ENCODE measurements at places on chromosomes 5 and 9.

DNA sequence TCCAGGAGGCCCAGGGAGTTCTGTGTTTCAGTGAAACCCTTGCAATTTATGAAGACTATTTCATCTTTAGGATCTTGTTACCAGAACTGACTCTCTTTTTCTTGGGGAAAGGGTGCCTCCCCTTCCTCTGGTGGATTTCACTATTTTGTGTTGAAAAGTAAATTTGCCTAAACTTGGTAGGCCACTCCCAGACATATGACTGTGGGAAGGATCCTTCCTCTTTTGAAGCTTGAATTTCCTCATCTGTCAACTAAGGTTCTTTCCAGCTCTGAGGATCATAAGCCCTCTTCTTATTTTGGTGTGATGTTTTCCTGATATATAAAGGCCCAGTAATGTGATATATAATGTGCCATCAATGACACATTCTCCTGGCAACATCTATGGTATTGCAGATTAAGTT lies 59.1 kb upstream of the ZFAND5 start:
- no peak for DNase-seq

- no peak for DNase-seq
Measured at GRCh38 chr9:84393266-84393950, 52.9 kb upstream of the SLC28A3 start.

GRCh38 chr5:159262472-159262858 lies 625 bp upstream of the UBLCP1 start:
- no peak for DNase-seq

DNA sequence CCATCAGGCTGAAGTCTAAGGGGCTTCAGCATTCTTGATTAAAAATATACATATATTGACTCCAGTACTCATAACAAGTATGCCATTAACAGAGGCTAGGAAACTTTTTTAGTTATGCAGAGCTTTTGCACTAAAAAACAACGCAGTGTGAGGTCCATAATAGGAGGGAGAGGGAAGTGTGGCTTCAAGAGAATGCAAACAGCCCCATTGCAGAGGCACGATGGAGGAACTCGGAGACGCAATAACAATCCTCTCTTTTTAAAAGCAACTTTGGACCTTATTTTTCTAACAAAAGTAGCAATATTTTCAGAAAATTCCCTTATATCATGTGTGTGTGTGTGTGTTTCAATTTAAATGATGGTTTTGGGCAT lies 150.0 kb upstream of the PTCH1 start:
- no peak for DNase-seq

DNA sequence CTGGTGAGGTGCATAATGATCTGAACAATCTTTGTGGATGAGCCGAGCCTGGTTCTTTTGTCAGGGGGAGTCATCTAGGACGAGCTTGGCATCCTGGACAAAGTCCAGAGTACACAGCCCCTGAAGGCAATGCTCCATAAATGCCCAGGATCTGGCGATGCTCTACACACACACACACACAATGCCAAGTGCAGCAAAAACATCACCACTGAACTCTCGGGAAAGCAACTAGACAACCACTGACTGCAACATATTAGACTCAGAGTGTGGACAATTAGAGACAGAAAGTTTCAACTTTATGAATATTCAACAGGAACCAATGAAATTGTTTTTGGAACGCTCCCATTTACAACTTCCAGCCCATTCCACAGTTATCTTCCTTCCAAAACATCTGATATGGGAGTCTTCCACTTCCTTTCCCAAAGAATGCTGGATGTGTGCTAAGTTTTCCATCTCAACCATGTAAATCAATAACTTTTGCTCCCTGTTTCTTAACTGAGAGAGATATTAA lies 227.6 kb upstream of the ANKRD55 start:
- no peak for DNase-seq

- no peak for DNase-seq
Measured at GRCh38 chr5:59843511-59844213, 49.9 kb downstream of the PDE4D start.

DNA sequence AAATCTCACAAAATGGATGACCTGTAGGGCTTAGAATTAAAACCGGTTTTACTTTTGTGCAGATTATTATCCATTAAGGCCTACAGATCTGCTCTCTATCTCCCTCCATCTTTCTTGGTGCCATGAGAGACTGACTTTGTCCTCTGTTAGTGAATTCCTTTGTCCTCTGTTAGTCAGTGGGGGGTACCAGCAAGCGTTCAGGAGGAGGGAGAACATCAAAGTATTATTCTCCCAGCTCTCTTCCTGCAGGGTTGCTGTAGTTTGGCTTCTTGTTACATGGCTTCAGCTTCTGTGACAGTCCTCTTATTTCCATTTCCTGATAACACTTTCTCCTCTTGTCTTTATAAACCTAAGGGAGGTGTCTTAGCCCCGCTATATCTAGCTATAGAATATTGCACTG lies 850.5 kb upstream of the SEMA6A start:
- no peak for DNase-seq

- DNase-seq, result no peak
Measured at GRCh38 chr5:54719384-54720283, 202.1 kb downstream of the SNX18 start.

GRCh38 chr5:87015901-87016300 lies 251.8 kb upstream of the RASA1 start:
- no peak for DNase-seq

- DNase-seq, result no peak
Measured at GRCh38 chr5:65262649-65263059, 219.1 kb downstream of the ADAMTS6 start.

DNA sequence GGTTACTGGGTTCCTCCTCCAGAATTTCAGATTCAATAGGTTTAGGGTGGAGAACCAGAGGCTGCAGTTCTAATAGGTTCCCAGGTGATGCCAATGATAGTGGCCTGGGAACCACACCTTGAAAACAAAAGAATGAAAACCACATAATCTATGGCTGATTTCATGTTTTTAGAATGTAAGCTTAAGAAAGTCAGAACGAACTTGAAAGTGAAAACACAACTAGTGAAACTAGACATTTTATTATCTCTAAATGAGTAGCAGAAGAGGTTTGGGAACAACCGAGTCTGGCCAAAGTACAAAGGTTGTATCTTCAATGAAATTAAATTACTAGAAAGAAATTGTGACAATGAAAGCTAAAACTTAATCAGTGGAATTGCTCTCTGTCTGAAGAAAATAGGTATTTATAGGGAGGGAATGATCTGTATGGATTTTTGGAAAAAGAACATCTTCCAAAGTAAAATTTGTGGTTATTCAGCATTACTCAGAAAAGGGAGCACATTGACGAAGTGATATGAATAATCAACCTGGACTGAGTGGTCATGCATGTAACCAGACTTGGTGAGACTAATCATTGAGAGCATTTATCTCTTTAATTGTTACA lies 24.9 kb upstream of the CEP120 start:
- no peak for DNase-seq

GRCh38 chr5:88830567-88830966 lies 52.4 kb downstream of the MEF2C start:
- DNase-seq, result no peak

- DNase-seq, result no peak
Measured at GRCh38 chr5:101679816-101680215, 616.3 kb downstream of the SLCO4C1 start.

GRCh38 chr9:135992486-135993408 lies 31.6 kb upstream of the UBAC1 start:
- no peak for DNase-seq

DNA sequence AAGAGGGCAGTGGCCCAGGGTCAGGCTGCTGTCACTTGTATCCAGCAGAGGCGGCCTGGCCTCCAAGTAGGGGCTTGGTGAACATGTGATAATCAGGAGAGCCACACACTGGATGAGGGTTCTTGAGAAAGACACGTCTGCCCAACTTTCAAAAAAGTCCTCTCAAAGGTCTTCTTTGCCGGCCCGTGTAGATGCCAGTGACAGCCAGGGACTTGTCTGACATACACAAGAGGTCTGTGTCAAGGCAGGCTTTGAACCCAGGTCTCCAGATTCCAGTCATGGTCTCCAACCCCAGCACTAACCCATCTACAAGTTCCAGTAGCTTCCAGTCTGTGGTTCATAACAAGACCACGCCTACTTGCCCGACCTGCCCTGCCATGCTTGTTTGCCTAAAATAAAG lies 7.9 kb upstream of the AMBP start:
- DNase-seq, result no peak

- no peak for DNase-seq
Measured at GRCh38 chr5:67106626-67107342, 89.8 kb downstream of the CD180 start.

- no peak for DNase-seq
Measured at GRCh38 chr5:31743678-31744077, 104.7 kb downstream of the PDZD2 start.

DNA sequence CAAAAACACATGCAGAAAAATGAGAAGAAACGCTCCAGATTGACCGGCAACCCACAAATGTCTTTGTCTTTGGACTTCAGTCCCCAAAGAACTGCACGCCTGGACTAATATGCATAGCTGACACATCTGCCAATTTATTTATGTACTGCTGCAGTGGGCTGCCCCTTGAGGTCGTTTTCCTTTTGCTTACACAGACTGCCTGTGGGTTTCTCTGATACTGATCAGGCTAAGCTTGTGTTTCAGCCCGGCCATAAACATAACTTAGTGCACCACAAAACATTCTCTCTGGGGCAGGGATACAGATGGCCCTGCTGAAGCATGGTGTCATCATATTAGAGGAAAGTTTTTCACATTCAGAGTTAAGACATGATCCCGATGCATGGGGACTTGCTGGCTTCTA lies 75.4 kb downstream of the NUDT12 start:
- no peak for DNase-seq

DNA sequence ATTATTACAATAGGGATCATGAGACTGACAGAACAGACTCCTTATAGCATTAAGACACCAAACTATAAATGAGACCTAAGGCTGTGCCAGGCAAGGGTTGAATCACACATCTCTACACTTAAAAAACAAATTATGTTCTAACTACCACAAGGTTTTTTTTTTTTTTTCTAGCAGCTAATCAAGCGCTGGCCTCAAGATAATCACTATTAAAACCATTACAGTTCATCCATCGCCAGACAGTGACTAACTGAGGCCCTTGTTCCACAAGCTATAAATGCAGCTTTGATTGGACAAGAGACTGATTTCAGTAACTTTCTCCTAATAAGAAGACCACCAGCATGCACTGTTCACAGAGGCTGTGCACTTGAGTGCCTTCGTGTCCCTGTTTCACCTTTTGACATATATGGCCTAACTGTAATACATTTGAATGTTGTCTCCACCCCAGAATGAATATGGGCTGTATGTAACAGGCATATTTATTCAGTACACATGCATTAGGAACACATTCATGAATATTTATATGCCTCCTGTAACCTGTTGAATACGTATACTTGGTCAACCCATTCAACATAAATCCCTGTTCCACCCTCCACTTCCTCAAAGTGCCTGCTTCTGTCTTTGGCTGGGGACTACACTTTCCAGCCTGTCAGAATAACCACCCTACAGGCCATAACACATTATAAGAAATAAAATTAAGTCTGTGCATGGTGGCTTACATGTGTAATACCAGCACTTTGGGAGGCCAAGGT lies 22.8 kb upstream of the ZNF131 start:
- no peak for DNase-seq

GRCh38 chr5:59021837-59022514 lies 439.1 kb downstream of the RAB3C start:
- DNase-seq, result no peak

- no peak for DNase-seq
Measured at GRCh38 chr9:99336005-99336404, 113.9 kb downstream of the SEC61B start.

GRCh38 chr9:136245219-136246150 lies at the start of gene QSOX2:
Gene QSOX2, minus strand, starts transcription at chr9:136245812. Its CDS starts 9 bp downstream, at chr9:136245803.
- DNase-seq, result peak; percentile 67

GRCh38 chr9:135409286-135410200 lies 70.0 kb upstream of the PPP1R26 start:
- no peak for DNase-seq

DNA sequence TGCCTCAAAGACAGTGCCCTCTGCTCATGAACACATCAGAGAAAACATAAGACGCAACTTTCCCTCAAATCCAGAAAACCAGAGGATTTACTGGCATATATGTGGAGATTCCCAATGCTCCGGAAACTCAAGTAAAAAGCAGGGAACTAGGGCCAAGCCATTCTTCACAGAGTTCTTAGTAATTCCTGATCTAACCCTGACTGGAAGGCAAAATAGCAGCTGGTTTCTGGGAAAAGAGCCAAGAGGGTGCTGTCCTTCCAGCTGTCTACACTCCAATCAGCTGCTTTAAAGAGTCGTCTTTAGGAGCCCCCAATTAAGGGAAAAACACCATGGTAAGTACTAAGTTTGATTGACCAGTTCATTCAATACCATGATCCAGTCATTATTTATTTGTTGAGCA lies 49.6 kb downstream of the GNA14 start:
- DNase-seq, result no peak

DNA sequence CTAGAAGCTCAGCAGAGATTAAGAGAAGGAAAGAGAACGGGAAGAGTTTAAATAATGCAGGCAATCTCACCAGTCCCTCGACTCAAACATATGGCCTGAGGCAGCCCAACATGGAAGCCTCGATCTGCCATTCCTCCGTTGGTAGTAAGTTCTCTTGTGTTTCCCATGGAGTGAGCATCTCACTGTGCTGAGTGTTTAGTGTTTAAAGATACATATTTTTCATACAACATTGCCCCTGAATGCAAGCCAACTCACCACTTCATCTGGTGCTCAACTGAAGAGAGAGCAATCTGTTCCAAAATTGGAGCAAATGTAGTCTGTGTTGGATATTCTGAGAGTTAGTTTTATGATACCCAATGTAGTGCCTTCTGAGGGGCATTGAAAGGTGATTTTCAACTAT lies 171.5 kb upstream of the ATP10B start:
- DNase-seq, result no peak

- DNase-seq, result no peak
Measured at GRCh38 chr5:131224387-131225201, 39.3 kb upstream of the CDC42SE2 start.

GRCh38 chr9:88796947-88797346 lies 194.3 kb upstream of the S1PR3 start:
- DNase-seq, result no peak

GRCh38 chr9:6984941-6985578 lies 227.3 kb downstream of the KDM4C start:
- no peak for DNase-seq

GRCh38 chr5:2112173-2113025 lies 229.7 kb upstream of the IRX4 start:
- DNase-seq, result no peak

GRCh38 chr5:74722271-74722670 lies 37.2 kb downstream of the HEXB start:
- DNase-seq, result no peak

GRCh38 chr9:95107976-95108375 lies 209.5 kb downstream of the FANCC start:
- DNase-seq, result no peak

GRCh38 chr5:97425511-97425910 lies 242.5 kb upstream of the RIOK2 start:
- no peak for DNase-seq

Measured in stimulated activated CD8-positive, alpha-beta memory T cell treated with anti-CD3 and anti-CD28 coated beads, Interleukin-4, amount 100 ng/mL, for 4 hours (primary cell).